ENCODE measurements at places on chromosomes 3 and 15.
A peak's percentile ranks its signal among the peaks of the same experiment; 100 is the strongest.

- DNase-seq, result peak; percentile 22
These were observed 9.4 kb upstream of the MESP1 start for GRCh38 chr15:89760303-89761008.

DNA sequence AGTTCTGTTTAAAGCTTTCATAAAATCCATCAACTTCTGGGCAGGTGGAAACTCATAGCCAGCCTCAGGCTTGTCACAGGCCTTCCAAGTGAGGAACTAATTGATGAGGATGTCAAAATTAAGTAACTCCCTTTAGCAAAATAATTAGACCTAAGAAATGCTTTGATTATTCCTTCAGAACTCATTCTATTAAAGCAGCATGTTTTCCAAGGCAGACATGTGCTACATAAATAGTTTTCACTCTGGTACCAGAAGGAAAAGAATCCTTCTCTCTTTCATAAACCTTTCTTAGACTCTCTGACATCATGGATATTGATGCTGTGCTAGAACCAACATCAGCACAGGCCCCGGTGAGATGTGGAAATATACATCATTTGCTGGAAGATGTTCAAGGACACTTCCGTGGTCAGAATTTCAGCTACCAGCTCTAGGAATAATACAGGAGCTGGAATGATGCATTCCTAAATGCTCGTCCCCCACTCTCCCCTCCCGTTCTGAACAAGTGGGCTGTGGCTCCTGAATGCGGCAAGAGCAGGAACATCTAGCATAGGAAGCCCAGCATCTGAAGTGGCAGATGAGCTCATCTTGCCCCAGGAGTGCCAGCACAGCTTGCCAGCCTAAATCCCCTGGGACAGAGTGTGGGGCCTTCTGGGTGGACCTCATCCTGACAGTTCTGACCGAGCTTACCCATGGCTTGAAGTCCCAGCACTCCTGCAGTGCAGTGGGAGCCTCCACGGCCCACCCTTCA is 82.4 kb downstream of the WWTR1 start:
- no peak for DNase-seq

GRCh38 chr3:134345202-134345601 is 29.0 kb downstream of the AMOTL2 start:
- DNase-seq, result no peak

DNA sequence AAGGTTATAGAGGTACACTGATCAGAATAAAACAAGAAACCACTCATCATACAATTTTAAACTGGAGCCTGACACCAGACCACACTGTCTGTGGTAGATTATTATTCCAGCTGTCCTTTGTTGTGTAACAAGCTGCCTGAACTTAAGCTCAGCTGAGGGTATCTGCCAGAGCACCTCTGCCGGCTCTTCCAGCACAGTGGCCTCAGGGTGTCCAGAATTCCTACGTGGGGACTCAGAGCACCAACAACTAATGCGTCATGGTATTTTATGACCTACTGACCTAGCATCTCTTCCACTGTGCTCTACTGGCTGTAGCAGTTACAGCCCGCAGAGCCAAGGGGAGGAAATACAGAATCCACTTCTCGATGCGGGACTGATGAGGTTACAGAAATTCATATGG is 15.6 kb upstream of the RAF1 start:
- no peak for DNase-seq

DNA sequence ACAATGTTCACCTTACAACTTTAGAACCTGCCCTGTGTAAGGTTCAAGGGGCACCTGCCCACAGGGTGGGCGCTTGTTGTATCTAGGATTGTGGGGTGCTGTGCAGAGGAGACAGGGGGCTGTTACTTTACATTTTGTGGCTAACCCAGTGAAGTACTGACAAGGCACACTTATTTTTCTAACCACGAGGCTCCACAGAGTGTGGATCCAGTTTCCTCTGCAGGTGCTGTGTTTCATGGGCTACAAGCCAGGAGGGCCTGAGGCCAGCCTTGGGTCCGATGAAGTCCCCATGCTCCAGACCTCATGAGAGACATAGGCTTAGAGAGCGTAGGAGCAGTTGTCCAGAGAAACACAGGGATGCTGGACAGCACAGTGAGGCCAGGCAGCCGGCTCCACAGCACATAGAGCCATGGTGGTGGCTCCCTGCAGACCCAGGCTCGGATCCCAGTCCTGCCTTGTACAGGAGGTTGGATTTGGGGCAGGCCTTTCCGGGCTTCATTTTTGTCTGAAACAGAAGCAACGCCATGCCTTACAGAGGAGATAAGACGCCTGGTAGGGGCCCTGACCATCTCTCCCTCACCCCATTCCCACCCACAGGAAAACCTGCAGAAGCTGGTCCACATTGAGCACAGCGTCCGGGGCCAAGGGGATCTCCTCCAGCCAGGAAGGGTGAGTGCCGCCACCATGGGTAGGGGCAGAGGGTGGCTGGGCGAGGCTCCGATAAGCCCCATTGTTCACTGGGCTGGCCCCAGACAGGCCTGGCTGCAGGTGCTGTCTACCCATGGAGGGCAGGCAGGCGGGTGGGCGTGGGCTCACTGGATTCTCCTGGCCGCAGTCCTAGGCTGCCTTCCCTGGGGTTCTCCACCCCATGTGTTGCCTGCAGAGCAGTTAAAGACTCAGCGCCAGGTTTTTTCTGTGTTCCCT is 40.1 kb upstream of the NR2C2 start:
- no peak for DNase-seq

DNA sequence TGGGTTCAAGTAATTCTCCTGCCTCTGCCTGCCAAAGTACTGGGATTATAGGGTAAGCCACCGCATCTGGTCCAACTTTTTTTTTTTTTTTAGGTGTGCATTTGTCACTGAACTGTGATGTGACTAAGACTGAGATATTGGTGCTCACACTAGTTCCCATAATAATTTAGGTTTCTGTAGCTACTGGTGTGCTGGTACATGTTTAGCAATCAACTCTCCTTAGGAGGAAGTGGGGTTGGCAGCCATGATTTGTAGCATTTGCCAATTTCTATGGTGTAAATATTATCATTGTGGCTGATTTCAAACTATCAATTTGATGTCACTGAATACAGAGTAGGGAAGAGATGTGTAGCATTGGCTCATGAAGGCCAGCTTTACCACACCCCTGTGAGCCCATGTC is 372.7 kb downstream of the EDEM1 start:
- DNase-seq, result no peak

DNA sequence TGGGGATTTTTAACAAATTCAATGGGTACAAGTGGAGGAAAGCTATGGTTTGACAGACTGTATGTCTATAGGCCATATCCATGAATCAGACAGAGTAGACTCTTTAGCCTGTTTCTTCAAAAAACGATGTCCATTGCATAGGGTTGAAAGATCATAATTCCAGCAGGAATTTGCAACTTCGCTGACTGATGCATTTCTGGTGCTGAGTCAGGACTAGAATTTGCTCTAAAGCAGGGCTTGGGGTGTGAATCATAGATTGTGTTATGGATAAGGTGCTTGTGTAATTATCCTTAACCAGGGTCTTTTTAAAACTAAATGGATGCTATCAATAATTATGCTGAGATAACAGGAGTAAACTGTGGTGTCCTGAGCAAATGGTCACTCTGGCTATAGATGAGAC is 200.4 kb upstream of the TBC1D5 start:
- DNase-seq, result no peak

GRCh38 chr15:89101302-89102193 is 13.3 kb downstream of the ABHD2 start:
- no peak for DNase-seq

- DNase-seq, result no peak
These were observed 9.0 kb downstream of the TOP2B start for GRCh38 chr3:25655659-25656058.

GRCh38 chr3:99624496-99625236 is 13.7 kb upstream of the COL8A1 start:
- DNase-seq, result no peak

DNA sequence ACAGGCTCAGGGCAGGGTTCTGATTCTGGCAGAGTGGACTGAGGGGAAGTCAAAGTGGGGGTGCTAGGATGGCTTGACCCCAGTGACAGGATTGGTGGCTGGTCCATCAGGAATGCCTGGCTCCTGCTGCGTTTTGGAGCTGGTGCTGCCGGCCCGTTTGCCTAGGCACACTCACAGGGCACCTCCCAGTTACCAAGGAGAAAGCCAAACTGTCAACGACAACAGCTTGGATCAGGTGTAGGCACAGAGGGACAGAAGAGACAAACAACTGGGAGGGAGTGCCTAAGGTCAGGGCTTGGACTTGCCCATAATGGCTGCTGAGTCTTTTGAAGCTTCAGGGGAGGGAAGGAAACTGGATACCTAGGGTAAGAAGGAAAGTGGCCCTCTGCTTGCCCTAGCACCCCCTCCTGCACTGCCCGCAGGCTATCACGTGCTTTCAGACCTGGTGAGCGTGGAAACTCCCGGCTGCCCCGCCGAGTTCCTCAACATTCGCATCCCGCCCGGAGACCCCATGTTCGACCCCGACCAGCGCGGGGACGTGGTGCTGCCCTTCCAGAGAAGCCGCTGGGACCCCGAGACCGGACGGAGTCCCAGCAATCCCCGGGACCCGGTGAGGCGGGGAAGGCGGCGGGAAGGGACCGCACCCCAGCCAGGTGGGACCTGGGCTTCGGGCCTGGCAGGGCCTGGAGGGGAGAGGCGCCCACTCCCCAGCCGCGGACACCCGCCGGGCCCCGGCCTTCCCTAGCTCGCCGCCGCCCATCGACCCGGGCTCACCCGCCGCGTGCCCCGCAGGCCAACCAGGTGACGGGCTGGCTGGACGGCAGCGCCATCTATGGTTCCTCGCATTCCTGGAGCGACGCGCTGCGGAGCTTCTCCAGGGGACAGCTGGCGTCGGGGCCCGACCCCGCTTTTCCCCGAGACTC is 5.1 kb downstream of the DUOX1 start:
- DNase-seq, result no peak

DNA sequence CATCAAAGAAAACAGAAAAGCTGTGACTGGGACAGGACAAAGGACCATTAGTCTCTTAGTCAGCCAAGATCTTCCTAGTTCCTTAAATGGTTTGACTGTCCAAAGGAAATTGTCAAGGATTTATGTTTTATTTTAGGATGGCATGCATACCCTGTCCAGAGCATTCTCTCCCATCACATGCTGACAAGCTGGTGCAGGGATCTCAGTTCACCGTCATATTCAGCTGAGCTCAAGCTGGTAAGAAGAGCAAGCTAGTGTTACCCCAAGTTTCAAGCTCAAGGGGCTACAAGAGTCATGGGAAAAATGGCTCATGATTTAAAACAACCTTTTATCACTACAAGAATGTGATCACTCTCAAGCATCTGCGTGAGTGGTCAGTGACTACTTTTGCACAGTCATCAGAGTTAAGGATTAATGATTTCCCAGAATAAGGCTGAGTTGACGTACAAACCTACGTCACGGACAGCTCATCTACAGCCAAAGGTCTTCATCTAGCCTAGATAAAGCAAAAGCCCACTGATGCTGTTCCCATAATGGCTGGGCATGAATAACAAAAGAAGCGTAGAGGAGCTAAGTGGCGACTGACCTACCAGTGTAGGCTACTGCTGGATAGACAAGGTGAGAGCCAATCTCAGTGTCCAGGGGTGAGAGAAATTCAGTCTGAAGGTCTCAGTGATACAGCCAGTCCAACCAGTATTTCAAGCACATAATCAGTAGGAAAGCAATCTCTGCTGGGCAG is 157.5 kb downstream of the GABRB3 start:
- no peak for DNase-seq

DNA sequence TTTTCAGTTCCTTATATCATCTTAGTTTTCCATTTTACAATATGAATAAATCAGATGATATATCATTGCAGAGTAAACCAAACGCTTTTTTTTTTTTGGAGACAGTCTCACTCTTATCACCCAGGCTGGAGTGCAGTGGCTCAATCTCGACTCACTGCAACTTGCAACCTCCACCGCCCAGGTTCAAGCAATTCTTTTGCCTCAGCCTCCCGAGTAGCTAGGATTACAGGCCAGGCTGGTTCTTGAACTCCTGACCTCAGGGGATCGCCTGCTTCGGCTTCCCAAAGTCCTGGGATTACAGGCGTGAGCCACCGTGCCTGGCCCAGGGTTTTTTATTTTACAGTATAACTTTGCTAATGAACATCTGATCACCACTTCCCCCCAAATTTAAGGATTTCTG is 5.9 kb upstream of the EBLN2 start:
- no peak for DNase-seq

DNA sequence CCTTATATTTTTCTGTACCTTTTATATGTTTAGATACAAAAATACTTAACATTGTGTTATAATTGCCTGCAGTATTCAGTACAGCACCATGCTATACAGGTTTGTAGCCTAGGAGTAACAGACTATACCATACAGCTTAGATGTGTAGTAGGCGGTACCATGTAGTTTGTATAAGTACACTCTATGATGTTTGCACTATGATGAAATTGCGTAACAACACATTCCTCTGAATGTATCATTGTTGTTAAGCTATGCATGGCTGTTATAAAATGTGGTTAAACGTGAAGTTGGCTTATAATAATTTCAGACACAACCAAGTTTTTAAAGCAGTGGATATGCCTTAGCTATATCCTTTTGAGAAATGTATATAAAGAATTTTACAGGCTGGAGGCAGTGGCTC is 328.3 kb downstream of the PLCL2 start:
- DNase-seq, result no peak

DNA sequence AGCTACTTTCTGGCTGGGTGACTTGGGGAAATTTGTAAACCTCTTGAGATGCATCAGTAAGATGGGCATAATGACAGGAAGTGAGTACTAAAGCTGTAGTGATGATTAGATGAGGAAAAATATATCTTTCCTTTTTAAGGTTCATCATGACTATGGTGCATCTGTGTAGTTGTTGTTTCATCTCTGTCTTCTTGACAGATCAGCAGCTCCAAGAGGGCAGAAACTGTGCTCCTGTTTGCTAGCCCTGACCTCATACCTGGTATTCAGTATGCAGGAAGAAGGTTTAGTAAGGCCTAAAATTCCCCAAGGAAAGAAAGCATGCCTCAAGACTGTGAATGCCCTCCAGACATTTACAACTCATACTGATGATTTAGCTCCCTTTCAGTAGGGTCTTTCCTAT is 82.5 kb upstream of the PSMD6 start:
- DNase-seq, result no peak

GRCh38 chr3:100759950-100760349 is 50.7 kb downstream of the TFG start:
- DNase-seq, result no peak

GRCh38 chr3:144524531-144524930 is 552.9 kb downstream of the DIPK2A start:
- no peak for DNase-seq

DNA sequence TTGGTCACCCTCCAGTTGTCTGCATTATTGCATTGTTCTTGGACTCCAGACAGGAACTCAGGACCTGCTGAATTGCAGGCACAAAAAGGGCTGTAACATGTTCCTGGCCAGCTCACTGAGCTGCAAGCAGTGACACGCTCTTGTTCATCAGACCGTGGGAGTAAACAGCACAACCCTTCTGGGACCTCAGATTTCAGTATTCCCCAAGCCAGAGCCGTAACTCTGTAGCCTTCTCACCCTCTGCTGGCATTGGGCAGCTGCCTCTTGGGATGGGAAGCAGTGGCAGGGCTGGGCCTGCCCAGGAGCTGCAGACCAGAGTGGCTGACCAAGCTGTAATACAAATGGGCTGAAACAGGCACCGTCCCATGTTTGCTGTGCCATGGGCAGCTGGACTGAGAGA is 607.1 kb upstream of the BCHE start:
- no peak for DNase-seq
